Nephron progenitor cell (in vitro differentiated cells): ENCODE measurements at places on chromosomes 4 and X.

DNA sequence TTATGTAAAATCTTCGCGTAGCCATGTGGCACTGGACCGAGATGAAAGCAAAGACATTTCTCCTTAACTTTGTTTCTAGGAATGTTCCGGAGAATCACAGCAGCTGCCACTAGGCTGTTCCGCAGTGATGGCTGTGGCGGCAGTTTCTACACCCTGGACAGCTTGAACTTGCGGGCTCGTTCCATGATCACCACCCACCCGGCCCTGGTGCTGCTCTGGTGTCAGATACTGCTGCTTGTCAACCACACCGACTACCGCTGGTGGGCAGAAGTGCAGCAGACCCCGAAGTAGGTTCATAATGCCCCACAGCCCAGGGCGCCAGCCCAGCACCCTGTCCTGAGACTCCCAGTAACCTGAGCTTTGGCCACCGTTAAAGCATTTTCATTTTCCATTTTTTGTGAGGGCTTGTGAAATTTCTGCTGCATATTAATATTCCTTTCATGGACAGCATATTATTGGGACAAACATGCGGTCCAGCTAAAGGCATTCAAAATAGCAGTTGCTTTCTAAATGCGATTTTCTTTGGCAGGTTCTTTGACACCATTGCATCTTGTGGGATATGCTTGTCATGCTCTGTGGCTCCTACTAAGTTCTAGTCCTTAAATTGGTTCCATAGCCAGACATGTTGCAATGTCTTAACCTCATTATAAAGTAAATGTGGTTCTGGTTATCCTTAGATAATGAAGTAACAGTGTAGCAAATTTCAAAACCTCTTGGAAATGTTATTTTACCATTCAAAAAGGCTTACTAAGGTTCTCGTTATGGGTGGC is 49.1 kb upstream of the MSANTD1 start:
- no peak for DNase-seq

DNA sequence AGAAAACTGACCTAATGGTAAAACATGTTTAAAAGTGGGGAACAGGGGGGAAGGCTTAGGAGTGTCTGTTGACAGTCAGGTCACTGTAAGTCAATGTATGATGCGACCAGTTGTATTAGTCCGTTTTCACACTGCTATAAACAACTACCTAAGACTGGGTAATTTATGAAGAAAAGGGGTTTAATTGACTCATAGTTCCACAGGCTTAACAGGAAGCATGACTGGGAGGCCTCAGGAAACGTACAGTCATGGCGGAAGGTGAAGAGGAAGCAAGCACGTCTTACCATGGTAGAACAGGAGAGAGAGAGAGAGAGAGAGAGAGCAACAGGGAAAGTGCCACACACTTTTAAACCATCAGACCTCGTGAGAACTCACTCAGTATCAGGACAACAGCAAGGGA is 13.0 kb upstream of the PLAC1 start:
- no peak for DNase-seq

GRCh38 chr4:10007436-10007740 is 13.9 kb downstream of the SLC2A9 start:
- no peak for DNase-seq

DNA sequence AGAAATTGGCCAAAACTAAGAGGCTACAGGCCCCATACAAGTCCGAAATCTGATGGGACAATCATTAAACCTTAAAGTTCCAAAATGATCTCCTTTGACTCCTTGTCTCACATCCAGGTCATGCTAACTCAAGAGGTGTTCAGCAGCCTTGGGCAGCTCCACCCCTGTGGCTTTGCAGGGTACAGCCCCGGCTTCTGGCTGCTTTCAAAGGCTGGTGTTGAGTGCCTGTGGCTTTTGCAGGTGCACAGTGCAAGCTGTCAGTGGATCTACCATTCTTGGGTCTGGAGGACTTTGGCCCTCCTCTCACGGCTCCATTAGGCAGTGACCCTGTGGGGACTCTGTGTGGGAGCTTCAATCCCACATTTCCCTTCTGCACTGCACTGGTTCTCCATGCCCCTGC is 329.1 kb upstream of the MAD2L1 start:
- DNase-seq = no peak

GRCh38 chrX:105697984-105698781 is 124.2 kb upstream of the NRK start:
- no peak for DNase-seq

GRCh38 chr4:156313497-156313896 is 359.8 kb upstream of the CTSO start:
- DNase-seq = no peak

- no peak for DNase-seq
These were observed 107.0 kb upstream of the TLR2 start for GRCh38 chr4:153577053-153577452.

DNA sequence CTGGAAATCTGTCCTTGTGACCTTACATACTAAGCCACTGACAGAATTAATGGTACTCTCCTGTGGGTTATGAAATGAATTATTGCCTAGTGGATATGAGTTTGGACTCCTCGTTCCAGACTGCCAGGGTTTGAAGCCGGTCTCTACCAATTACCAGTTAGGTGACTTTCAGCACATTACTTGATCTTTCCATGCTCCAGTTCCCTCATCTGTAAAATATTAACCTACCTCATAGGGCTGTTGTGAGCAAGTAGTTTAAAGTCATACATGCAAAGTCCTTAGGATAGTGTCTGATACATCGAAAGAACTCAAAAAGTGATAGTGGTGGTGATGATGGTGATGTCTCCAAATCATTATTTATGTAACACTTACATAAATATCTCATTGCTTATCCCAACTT is 373.5 kb upstream of the ARX start:
- no peak for DNase-seq

GRCh38 chr4:53672873-53673272 is 81.6 kb upstream of the LNX1 start:
- DNase-seq = no peak

DNA sequence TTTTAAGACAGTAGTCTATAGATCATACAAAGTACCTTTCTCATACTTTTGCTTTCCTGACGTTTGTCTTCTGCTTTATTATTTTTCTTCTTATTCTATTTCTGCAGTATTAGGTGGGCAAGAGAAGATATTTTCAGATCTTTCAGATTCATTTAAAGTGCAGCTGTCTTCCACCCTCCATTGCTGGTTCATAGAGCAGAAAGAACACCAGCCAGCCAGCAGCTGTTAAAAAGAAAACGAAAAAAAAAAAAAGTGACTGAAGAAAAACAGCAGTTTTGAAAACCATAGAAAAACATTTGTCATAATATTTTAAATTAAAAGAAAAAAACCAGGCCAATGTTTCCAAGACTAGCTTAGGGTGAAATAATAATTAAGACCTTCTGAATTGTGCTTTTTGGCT is 42.9 kb downstream of the SMAD1 start:
- no peak for DNase-seq

GRCh38 chr4:96379524-96379923 is 539.6 kb downstream of the PDHA2 start:
- DNase-seq = no peak

GRCh38 chrX:133045986-133046385 is 50.9 kb downstream of the USP26 start:
- no peak for DNase-seq

GRCh38 chr4:153789741-153790499 is 1.0 kb upstream of the SFRP2 start:
- DNase-seq = peak; percentile 18

- DNase-seq = no peak
These were observed 15.9 kb downstream of the CCDC149 start for GRCh38 chr4:24896977-24897376.

DNA sequence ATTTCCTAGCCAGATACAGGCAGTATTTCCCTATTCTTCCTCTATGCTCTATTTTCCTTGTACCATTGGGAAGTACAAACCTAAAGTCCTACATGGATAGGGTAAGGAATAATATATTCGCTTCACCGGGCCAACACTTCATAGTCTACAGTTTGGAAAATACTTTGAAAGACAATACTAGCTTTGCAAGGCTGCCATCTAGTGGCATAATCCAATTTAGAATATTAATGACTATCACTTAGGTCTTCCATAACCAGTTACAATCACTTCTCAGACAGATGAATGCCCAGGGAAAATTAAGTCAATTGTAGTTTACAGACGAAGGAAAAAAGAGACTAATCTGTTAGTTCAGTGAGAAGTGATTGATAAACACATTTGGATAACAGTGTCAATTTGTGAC is 141.0 kb upstream of the FAM47C start:
- no peak for DNase-seq

GRCh38 chr4:170758988-170759387 is 669.2 kb upstream of the AADAT start:
- DNase-seq = no peak

DNA sequence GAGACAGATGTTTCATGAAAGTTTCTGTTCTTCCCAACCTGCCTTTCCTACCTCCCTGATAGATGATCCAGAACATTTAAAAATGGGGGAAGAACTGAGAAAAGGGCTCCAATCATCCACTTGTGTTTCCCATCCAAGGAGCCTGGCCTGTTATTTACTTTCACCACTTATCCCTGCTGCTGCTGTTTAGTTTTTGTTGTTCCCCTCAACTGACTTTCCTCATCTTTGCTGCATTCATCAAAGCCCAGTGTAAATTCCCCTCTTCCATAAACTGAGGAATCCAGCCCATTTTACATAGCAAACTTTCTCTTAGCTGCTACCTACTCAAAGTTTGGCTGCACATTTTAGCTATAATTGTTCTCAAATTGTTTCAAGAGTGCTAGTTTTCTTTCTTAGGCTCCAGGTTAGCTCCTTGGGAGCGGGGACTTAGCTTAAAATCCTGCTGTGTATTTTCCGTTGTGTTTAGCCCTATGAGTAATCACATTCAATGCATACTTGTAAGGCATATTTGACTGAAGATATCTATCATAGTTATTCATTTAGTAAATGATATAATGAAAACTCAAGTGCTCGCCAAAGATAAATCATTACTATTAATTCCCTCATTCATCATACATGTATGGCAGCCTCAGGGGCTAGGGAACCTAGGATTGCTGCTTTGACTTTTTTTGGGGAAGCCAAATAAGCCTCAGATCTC is 1.4 kb upstream of the PTPN13 start:
- no peak for DNase-seq

GRCh38 chr4:108900018-108900580 is 137.2 kb upstream of the ETNPPL start:
- DNase-seq = no peak

DNA sequence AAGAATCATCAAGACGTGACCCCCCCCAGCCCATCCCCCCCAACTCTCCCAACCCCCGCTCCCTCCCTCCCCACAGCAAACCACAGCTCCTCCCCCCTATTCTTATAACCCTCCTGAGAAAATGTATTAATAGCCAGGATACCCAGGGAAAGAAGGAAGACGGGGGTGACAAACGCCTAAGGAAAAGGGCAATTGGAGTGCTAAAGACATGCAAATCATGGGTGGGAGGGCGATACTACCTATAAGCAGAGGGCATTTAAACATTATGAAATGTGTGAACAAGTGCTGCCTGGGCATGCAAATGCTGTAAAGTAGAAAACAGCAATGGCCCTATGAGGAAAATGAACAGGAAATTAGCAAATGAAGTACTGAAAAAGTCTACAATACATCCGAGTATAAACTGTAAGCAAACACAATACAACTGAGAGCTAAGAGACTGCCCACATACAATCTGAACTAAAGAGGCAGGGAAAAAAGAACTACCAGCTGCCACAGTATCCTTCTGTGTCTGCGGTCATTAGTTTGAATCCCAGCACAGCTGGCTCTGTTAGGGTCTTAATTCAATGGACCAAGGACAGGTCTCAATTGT is 2.4 kb downstream of the CXXC4 start:
- DNase-seq = no peak

DNA sequence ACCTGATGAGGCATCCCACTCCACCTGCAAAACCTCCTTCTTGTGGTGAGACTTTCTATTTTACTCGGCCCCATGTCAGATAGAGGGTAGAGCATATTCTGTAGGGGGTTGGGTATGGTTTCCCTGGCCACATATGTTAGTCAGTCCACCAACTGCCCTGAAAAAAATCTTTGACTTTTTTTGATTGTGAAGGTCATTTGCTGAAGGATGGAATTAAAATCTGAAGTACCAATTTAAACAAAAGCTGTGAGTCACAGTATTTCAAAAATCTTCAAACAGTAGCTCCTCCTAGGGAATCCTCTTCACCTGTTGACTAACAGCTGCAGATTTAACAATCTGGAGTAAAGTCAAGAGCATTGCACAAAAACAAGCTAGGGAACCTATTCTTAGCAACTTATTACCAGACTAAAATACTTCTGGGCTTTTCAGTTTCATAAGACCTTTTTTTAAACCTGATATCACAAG is 8.0 kb upstream of the CCDC110 start:
- no peak for DNase-seq

- peak; percentile 72 for DNase-seq
These were observed 201.9 kb upstream of the AGTR2 start for GRCh38 chrX:115968436-115969252.

- DNase-seq = no peak
These were observed 454.9 kb upstream of the FAT1 start for GRCh38 chr4:187178587-187178986.

DNA sequence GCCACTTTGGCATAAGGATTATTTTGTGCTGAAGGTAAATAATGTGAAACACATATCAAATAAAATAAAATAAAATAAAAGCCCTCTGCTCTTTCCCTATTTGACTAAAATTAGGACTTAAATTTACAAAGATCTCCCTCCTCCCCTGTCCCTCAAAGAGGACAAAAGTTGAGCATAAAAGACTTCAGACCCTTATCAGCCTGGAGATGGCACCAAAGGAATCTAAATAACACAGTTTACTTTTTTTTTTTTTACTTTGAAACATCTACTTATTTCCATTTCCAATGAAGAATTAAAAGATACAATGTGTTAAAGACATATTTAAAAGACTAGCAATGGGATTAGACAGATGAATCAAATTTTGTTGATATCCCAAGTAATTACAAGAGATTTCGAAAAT is 89.7 kb downstream of the EPHA5 start:
- DNase-seq = no peak

DNA sequence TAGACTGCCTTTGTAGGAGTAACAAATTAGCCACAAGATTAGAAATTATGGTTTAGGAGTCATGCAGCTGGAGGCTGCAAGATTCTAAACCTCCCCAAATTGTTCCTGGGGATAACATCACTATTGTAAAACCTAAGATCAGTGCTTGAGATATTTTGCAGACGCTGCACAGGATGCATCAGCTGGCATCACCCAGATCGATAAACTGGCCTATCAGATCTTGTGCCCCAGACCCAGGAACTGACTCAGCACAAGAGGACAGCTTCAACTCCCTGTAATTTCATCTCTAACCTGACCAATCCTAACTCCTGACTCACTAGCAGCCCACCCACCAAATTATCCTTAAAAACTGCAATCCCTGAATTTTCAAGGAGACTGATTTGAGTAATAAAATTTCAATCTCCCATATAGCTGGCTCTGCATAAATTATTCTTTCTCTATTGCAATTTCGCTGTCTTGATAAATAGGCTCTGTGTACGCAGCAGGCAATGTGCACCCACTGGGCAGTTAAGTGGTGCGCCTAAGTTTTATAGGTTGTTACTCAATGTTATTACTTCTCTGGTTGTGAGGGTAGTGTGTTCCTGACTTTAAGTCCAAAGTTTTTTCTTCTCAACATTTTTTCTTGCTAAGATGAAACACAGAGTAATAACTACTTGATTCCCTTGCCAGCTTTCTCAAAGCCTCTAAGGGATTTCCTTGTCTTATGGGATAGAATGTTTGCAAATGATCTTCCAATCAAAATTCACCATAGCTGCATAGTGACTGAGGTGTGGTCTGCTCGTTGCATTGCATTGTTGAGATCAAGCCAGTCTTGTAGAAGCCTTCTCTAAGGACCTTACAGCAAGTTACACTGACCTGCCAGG is 312.3 kb upstream of the DKK2 start:
- DNase-seq = no peak
